ENCODE measurements at places on chromosomes 2 and 18.

GRCh38 chr2:234677758-234678538 is 181.1 kb upstream of the ARL4C start:
- no peak for DNase-seq

GRCh38 chr18:65601775-65602174 is 149.0 kb upstream of the CDH7 start:
- no peak for DNase-seq

DNA sequence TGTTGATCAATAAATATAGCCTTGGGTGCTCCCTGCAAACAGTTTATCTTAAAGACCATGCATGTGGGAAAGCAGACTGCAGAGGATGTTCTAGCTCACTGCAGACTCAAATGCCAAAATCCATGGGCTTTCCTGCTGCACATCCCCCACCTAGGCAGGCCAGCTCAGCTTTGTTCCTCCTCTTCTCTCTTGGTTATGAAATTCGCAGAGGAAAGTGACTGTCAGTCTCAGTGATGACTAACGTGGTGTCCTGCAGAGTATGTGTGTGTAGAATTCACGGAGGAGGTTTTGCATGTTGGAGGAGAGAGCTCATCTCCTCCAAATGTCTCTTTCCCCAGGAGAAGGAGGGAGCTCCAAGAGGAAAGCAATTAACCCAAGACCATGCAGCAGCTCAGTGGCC is 21.4 kb upstream of the KCNS3 start:
- no peak for DNase-seq

GRCh38 chr2:239465017-239466001 is 64.5 kb upstream of the HDAC4 start:
- no peak for DNase-seq

GRCh38 chr2:196390243-196391148 is 219.1 kb upstream of the STK17B start:
- DNase-seq, result no peak
